Activated CD4-positive, alpha-beta T cell treated with anti-CD3 and anti-CD28 coated beads, Interleukin-2, amount 10 ng/mL, durations not matched to agents 7 days and 5 days (primary cell): ENCODE measurements at places on chromosomes 4 and X. TPM values are rescaled to one million over a fixed set of nuclear protein-coding genes. Genes with fewer than 3 reads are reported as not detected.

DNA sequence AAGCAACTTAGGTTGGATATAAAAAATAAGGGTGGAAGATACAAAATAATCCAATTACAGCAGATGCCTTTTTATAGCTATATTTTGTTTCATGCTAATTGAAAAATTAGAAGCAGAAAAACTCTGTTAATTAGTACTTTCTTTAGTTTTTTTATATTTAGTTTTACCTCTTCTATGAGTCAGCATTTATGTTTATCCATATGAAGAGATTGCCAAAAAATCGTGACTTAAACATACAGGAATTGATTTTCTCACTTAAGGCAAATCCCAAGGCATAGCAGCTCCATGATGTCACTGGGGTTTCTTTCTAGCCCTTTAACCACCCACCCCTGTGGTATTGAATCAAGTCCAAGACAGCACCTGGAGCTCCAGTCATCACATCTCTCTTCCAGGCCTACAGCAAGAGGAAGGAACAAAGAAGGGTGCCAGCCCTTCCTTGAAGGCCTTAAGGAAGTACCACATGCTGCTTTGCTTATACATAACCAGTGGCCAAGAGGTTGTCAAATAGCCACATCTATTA lies 365.8 kb upstream of the TENM3 start:
- no peak for DNase-seq

DNA sequence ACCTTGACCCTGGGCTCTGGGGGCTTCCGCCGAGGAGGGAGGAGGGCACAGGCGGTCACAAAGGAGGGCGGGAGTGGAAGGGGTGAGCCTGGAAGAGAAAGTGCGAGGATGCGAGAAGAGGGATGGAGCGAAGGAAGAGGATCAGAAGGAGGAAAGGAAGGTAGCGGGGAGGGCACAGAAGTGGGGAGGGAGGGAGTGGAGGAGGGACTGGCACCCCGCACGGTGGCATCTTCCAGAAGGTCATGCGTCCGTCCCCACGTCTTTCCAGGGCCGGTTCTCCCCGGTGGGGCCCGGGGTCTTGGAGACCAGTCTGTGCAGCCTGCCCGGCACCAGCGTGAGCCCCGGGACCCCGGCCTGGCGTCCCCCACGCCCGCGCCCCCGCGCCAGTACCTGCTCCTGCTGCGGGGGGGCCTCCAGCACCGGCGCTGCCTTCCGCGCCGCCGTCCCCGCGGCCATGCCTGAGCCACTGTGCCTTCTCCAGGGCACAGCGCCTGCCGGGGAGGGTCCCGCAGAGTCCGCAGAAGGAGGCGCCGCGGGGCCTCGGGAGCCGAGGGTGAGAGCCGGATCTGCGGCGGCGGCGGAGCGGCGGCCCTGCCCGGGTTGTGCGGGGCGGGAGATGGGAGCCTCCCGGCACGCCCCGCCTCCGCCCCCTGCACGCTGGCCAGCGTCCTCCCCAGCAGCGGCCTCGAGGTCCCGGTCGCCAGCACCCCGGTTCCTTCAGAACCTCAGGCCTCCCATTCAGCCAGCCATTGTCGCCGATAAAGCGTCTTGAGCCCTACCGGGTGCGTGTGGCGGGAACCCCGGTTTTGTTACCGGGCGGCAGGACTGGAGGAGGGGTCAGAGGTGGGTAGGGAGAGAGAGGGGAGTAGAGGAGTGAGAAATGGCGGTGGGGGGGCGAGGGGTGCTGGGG lies at the start of gene RNF175:
RNF175 (minus strand) TSS at position 618 of the 910 bp plus-strand sequence; CDS start at position 456, 162 bp downstream.
- DNase-seq = no peak

- no peak for DNase-seq
Observed at GRCh38 chr4:16133406-16133805, 49.6 kb upstream of the PROM1 start.

DNA sequence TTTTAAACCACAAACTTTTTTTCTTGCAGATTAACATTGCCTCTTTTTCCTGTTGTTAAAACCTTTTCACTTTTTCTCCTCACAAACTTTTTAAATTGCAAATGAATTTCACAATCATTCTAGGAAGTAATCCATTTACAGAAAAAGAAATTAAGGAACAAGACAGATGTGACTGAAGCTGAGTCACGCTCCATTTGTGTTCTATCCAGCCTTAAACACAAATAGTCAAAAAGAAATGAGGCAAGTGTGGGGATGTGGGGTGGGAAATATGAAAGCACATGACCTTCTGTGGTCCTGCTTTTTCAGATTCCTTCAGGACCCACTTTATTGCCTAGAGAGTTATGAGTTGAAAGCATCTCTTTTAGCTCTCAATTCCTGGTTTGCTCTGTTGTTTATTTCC lies 197.0 kb downstream of the ADGRL3 start:
- DNase-seq = no peak

DNA sequence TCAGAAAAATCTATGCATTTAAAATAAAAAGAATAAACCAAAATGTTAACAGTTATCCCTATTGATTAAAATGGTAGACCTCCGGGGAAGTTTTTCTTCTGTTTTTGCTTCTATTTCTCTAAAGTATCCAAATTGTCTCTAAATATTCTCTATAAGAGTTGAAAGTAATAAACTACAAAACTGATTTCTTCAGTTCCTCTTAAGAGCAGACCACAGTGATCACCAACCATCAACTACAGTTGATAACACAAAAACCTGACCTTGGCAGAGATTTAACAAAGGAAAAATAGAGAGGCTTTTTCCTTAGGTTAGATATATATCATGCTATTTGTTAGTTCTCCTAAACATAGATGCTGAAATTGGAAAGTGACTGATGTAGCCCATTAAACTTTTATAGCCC lies 27.3 kb downstream of the DDX60 start:
- no peak for DNase-seq

Gene ATP8A1
- 20.9 TPM for total RNA-seq

GRCh38 chr4:5979981-5980380 lies 38.2 kb downstream of the C4orf50 start:
- DNase-seq = no peak

Gene RASL11B
- not detected for total RNA-seq

DNA sequence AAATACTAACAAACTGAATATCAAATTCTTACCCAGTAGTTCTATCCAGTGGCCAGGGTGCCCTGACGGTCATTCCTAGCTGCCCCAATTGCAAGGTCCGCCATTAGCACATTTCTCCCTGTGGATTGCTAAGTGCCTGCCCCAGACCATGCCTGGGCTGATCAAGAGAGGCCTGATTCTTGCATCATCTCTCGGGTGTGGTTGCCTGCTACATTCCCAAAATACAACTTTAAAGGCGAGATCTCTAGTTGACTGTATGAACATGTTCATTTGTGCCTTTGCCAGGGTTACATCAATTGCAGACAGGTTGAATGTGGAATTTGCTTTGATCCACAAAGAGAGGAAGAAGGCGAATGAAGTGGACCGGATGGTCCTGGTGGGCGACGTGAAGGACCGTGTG lies 28.0 kb downstream of the PRPS2 start:
- no peak for DNase-seq

- DNase-seq = peak; percentile 6
Observed at GRCh38 chrX:153411255-153411987, at the start of gene ZFP92. ZFP92 (plus strand) TSS chrX:153411472; CDS start chrX:153418323, 6,851 bp downstream.

GRCh38 chrX:53558646-53559045 lies 124.5 kb upstream of the HSD17B10 start:
- DNase-seq = no peak

Gene ATP11C
- total RNA-seq = 15.4 TPM

- DNase-seq = no peak
Observed at GRCh38 chr4:53563824-53564223, 27.5 kb downstream of the LNX1 start.

Gene EGF
- not detected for total RNA-seq

- no peak for DNase-seq
Observed at GRCh38 chr4:86644892-86645291, 50.8 kb downstream of the PTPN13 start.

DNA sequence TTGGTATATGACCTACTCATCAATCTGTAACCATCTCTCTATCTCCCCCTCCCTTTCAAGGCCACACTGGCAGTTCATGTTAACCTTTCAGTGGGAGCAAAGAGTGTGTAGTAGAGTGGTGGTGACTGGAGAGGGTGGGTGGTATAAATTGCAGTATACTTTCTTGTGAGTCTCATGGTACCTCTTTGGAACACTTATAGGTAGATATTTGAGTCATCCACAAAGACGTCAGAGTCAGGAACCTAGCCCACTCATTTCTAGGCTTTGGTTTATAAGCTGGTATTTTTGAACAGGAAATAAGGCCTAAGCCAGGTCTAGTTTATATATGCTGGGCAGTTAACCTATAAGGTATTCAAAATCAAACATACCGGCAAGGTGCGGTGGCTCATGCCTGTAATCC lies 36.3 kb downstream of the RLIM start:
- no peak for DNase-seq

Gene UCP1
- total RNA-seq = not detected

GRCh38 chr4:66591968-66592367 lies 921.7 kb upstream of the EPHA5 start:
- DNase-seq = no peak

DNA sequence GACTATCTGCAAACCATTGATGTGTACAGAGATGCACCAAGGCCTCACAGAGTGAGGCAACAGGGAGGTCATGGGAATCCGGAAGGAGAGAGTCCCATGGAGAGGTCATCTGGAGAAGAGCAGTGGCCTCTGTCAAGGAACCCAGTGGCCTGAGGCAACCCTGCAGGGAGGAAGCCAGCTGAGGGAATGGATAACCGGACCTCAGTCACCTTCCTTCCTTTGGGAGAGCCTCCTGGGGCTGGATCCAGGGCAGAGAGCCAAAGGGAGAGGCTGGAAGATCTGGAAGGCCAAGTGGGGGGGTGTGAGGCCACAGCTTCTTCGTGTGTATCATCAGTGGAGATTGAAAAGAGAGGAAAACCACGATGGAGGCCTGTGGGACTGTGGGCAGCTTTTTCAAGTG lies 24.3 kb upstream of the CD38 start:
- no peak for DNase-seq

DNA sequence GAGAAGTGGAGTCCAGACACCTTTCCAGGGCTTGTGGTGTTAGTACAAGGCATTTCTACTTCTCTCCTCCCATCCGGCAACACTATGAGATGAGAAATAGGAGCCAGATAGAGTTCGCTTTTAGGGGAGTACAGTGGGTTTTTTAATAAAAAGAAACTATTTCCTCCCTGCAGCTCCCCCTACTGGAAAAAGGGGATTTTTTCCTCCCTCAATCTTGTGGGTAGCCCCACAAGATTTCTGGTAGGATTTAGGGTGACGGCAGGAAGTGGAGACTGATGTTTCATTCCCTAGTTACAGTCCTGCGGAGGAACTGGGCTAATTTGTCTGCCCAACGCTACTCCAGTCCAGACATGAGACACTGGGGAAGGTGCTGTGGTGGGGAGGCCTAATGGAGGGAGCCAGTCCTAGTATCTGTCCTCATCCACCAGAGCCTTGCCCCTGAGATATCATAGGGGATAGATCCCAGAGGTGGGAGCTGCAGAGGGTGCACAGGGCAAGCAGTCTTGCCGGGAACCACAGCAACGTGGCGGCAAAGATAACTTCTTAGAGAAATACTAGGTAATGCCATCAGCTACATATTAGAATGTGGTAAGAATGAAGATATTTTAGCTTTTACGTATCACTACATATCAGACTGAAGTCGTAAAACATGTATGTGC lies 45.5 kb upstream of the PRKG2 start:
- DNase-seq = no peak

- no peak for DNase-seq
Observed at GRCh38 chr4:8376361-8377102, 64.0 kb downstream of the ACOX3 start.

Gene TMEM150C
- total RNA-seq = not detected

Gene FTSJ1
- total RNA-seq = 59.5 TPM

Gene CC2D2A
- not detected for total RNA-seq

Gene KLHL13
- total RNA-seq = 0.27 TPM

DNA sequence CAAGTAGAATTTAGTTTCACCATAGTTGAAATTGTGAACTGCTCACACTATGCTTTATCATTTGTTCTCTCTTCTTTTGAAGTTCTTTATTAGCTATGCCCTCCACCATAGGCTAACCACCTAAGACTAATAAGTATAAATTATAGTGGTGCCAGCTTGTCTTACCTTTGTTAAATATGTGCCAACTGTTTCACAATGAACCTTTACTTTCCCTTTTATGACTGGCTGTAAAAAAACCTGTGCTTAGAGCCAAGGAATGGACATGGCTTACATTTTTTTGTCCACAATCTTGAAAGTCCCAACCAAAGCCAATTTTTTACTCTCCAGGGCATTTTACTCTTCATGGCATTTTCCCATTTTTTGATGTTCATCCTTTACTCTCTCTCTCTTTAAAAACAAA lies 123.5 kb upstream of the LEF1 start:
- no peak for DNase-seq
